Stimulated activated CD8-positive, alpha-beta memory T cell treated with anti-CD3 and anti-CD28 coated beads, Interleukin-4, amount 100 ng/mL, for 48 hours (primary cell): ENCODE measurements at places on chromosomes 12 and 14.

- DNase-seq = peak; percentile 51
These were observed 28.2 kb downstream of the WBP11 start for GRCh38 chr12:14774906-14775635.

DNA sequence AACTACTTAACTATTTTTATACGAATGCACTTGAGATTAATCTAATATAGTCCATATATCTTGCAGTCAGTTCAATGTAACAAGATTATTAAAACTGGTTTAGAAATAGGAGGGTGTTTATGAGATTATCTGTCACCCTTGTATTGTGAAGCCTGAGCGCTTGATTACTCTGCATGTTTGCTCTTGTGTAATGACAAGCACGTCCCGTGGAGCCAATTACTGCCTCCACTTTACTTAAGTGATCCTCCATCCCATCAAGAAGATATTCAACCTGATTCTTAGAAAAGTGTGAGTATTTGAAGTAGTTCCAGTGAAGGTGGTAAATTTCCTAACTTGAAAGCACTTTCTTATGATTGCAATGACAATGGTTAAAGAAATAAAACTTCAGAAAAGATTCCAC, 415.2 kb upstream of the GARIN6 start:
- no peak for DNase-seq

DNA sequence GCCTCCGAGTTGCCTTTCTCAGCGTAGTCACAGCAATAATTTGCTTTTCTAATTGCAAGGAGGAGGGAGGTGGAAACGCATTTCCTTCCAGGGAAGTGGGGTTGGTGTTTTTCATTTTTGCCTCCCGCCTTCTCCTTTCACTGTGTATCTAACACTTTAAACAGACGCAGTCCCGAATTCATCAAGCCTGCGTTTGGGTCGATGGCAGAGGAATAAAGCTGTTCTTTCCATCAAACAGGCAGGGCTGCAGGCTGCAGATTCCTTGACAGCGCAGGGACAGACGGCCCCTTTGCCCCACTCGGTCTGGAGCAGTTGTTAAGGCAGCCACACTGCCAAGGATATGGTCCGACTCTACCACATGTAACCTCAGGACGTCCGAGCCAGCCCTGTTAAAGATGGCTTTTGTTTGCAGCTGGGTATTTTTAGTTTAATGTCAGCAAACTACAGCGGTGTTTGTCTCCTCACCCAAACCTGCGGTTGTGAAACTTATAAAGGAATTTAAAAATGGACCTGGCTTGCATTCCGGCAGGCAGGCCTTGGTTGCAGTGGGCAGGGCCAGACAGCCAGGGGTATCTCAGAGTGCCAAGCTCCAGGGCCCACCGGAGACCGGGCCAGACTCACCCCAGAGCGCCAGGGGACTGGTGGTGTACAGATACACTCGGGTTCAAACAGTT, 2.1 kb downstream of the CHST11 start:
- peak; percentile 46 for DNase-seq

DNA sequence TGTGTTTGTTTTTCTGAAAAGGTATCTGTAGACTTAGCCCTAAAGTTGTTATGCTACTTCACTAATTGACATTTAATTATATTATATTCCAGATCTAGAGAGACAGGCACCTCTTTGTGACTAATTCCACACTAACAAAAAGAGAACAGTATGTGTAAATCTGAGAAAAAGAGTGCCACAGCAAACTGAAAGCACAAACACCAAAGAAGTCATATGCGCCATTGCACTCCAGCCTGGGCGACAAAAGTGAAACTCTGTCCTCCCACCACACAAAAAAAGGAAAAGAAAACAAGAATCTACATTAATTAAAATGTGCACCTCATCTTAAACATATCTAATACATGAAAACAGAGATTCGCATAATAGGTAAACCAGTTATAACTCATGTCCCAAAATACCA, 4.4 kb upstream of the CSRNP2 start:
- DNase-seq = peak; percentile 53

DNA sequence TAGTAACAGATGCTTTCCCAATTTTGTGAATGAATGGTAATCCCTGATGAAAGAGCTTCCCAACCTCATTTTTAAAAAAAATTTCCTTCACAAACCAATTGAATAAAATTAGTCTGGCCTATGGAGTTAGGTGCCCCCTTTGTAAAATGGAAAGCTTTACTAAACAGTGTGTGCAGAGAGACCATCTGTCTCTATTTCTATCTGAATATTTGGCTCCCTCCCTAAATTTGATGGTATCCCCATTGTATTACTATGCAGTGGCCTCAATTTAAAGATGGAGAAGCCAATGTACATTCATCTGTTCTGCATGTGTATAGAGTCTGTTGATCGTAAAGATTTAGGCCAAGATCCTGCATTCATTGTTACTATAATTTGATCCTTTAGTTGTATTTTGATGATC, 397.7 kb upstream of the RGS6 start:
- no peak for DNase-seq

- DNase-seq = no peak
These were observed 453.0 kb upstream of the MIS18BP1 start for GRCh38 chr14:45705940-45706534.

- no peak for DNase-seq
These were observed 1814.2 kb upstream of the SEL1L start for GRCh38 chr14:83347874-83348273.

DNA sequence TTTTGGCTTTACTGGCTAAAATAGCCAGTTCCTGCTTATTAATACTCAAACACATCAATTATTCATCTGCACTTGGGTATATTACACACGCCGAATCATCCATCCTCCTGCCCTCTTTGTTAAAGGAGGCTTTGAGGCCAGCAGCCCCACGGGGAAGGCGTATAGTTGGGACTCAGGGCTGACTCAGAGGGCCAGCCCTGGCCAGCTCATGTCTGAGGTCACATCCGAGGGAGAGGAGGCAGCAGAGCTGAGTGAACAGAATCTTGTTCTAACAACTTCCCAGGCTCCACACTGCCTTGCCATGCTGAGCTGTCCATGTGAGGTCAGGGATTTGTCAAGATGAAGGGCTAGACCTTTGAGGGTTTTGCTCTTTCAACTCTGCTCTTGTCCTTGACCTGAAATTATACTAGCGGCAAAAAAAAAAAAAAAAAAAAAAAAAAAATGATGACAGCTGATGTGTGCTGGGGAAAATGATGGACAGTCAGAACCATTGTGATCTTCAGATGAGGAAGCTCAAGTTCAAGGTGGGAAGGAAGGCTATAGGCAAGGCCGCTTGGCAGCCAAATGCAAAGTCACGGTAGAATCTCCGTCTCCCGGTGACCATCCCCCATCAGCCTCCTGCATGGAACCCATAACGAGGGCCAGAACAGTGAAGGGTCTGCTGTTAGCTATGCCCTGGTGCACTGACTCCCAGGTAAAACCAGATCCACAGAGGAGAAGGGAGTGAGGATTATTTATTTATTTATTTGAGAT, 12.5 kb upstream of the MARK3 start:
- DNase-seq = peak; percentile 52

DNA sequence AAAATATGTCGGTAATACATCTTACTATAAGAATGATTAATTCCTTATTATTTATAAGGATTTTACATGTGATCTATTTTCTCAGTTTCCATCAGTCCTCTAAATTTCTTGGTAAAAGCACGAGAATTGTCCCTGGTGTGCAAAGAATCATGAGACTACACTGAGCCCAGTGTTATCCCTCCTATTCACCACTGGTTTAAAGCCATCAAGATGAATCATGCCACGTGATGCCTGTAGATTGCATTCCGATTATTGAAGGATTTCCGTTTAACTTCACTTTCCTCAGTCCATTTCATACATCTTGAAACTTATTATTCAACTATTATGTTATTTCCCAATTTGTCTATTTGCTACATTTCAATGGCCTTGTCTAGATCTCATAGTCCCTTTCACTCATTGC, 601.9 kb downstream of the GALC start:
- DNase-seq = no peak

DNA sequence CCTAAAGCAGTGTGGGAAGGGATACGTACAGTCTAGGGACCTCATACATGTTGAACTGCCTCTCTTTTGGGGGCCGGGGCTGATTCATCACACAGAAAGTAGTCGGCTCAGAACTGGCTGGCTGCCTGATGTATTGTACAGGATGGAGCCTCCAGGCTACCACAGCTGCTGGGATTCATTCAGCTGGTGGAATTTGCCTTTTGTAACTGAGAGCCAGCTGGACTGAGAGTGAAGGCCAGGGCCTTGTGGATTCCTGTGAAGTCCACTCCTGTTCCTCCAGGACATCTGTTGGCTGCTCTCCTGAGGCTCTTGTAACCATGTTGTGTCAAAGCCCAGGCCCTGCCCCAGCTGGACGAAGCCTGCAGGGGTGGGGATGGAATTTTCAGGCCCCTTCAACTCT, 116.3 kb upstream of the PRICKLE1 start:
- no peak for DNase-seq

GRCh38 chr14:79586989-79587598, 624.2 kb downstream of the DIO2 start:
- DNase-seq = no peak

GRCh38 chr12:77992760-77993159, 162.1 kb downstream of the NAV3 start:
- no peak for DNase-seq

- peak; percentile 52 for DNase-seq
These were observed 33.5 kb downstream of the C12orf50 start for GRCh38 chr12:87995581-87996178.

DNA sequence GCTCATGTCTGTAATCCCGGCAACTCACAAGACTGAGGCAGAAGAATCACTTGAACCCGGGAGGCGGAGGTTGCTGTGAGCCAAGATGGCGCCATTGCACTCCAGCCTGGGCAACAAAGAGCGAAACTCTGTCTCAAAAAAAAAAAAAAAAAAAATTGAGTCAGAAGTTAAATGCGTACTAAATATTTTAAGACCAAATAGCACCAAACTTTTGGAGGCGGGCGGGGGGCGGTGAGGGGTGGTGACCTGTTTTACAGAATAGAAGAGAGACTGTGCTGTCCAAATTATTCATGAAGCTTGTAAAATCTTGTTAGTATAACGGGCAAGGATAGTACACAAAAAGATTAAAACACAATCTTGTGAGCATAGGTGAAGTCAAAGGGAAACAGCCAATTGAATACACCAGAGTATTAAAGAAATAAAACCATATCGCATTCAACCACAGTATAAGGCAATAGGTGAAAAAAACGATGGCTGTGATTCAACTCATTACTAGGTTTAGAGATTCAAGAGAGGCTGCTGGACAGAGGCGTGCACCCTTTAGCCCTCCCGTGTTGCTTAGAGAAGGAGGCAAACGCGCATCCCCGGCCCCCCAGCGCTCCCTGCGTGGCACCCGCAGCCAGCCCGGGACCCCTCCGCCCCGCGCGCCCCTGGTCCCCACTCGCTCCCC, 571 bp downstream of the ZNF891 start:
- DNase-seq = peak; percentile 24

- DNase-seq = no peak
These were observed 119.6 kb downstream of the GCH1 start for GRCh38 chr14:54782751-54783659.

DNA sequence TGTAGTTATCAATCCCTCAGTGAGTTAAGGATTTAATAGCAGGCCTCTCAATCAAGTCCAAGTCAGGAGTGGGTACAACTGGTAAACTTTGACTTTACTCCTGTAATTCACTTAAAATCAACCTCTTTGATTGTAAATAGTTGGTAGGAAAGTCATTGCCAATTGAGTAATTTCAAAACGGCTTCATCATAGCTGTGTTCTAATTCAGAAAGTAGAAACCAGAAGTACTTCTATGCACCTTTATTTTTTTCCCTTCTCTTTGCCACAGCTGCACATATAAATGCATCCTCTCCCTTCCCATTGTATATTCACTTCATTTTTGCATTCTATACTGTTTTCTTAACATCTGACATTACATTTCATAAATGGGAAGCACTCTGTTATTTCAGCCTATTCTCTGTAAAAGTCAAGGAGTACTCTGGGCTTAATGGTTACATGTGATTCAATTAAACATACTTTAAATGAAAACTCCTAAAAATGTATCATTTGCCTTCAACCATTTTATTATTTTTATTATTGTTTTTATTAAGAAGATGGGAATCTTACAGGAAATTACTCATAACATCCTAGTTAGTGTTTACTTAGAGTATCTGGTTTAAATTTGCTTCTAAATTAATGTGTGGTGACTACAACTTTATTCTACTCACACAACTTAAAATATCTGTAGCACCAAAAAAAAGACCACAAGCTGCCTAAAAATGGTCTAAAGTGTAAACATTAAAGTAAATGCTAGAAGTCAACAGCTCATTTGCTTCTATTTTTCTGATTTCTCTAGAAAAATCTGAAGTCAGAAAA, 171.2 kb downstream of the CEP128 start:
- no peak for DNase-seq

DNA sequence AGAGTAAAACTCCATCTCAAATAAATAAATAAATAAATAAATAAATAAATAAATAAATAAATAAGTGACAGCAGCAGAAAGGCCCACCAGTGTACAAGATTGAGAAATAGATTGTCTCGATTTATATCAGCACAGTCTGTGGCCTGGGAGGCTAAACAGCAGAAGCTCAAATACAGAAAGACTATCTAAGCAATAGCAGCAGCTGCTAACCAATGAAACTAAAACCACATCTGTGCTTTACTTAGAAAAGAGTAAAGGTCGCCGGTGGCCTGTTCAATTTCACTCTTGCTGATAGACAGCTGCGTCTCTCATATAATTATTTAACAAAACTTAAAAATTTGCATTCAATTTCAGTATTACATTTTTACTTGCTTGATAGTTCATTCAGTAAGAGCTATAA, 325.7 kb downstream of the CEP128 start:
- no peak for DNase-seq

- DNase-seq = peak; percentile 41
These were observed 11.7 kb upstream of the FLVCR2 start for GRCh38 chr14:75566752-75567151.

GRCh38 chr12:780750-781379, 28.5 kb downstream of the WNK1 start:
- DNase-seq = no peak

GRCh38 chr12:121796855-121797751, 3.6 kb upstream of the RHOF start:
- DNase-seq = no peak

GRCh38 chr12:20126601-20127000, 241.7 kb upstream of the PDE3A start:
- no peak for DNase-seq

DNA sequence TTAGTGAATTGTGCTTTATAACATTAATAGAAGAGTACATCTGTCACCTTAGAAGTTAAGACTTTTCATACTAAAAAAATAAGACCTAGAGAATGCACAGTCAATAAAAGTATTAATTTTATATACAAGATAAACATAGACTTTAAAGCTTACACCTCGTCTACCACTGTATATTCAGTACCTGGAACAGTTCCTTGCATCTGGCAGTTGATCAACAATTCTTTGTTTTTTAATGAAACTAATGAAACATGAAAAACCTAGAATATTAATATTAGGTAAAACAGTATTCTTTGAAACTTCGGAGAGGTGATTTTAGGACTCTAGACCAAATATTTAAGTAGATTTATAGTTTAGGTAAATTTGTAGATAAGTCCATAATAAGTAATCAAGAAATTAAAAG, 4.3 kb downstream of the GOLT1B start:
- no peak for DNase-seq
